Inflammatory macrophage treated with lipopolysaccharide for 4 hours (primary cell): ENCODE measurements at places on chromosomes 3 and 15.

GRCh38 chr15:37098468-37099318 is 1.7 kb downstream of the MEIS2 start:
- DNase-seq, result no peak

- DNase-seq, result no peak
These were observed 35.4 kb upstream of the CBLB start for GRCh38 chr3:105904251-105904650.

- no peak for DNase-seq
These were observed 32.9 kb downstream of the GJD2 start for GRCh38 chr15:34721802-34722438.

DNA sequence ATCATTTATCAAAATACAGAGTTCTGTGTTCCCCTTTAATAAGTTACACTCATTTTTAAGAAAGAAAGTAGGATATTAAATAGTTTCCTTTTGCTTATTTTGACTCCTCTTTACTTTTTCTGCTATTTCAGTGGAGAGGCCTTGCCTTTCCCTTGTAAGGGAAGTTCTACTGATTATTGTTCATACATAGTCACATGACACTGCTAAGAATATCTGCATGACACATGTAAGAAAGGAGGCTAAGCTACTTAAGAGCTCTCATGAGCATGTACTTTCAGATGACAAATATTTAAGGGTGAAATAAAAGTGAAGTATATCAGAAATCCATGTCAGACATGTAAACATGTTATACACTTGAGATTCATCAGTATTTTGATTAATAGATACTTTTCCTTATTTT is 39.0 kb downstream of the MYRIP start:
- DNase-seq, result peak; percentile 2

- no peak for DNase-seq
These were observed 9.6 kb downstream of the CALML4 start for GRCh38 chr15:68195336-68196112.

GRCh38 chr3:28847736-28848135 is 433.1 kb upstream of the RBMS3 start:
- DNase-seq, result no peak

DNA sequence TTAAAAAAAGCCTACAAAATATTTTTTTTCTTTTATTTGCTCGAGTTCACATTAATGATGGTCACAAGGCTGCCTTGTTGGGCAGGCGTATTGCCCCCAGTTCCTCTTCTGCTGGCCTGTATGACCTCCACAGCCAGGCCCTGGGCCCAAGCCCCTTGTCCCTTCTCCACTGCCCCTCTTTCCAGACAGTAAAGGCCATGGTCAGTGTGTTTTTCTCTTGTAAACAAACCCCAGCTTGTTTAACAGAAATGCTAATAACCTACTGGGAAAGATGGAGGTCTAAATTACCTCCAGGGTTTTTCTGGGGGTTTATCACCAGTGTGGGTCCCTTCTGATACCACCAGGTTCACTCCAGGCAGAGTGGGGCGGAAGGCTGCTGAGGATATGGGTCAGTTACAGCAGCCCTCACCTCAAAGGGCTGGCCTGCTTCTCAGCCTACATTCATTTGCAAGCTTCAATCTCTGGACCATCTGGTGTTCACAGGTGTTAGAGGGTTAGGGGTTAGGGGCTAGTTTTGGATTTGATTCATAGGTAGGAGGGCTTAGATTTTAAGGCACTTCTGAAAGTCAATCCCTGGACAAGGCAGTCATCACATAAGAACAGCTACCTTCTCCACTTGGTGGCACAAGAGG is 2.0 kb upstream of the MANF start:
- DNase-seq, result no peak

- no peak for DNase-seq
These were observed 55.0 kb downstream of the GLB1 start for GRCh38 chr3:33041909-33042308.

- DNase-seq, result peak; percentile 74
These were observed 9.7 kb downstream of the RHCG start for GRCh38 chr15:89486726-89487050.
